HFFc6 (cell line): ENCODE measurements at places on chromosomes 12 and 14.

GRCh38 chr12:81712536-81712935, 46.6 kb downstream of the PPFIA2 start:
- no peak for DNase-seq

GRCh38 chr14:59768855-59769375, 101.7 kb downstream of the RTN1 start:
- DNase-seq, result no peak

GRCh38 chr14:86971292-86971691, 1021.7 kb downstream of the GALC start:
- DNase-seq, result no peak

DNA sequence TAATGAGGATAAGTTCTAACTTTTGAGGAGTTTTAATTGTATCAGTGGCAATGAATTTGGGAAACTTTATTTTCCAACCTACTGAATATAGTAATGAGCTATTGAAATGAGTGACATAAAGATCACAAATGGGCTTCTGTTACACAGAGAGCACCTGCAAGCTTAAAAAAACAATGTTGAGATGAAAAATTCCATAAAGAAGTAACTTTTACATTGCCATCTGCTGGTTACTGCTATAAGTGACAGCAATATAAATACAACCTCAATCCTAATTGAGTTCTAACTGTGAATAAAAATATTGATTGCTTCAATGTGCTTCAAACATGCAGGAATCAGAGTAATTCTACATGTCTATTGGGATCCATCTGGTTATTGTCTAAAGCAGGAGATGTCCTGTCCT, 14.2 kb downstream of the WIF1 start:
- peak; percentile 2 for DNase-seq

- no peak for DNase-seq
Observed at GRCh38 chr14:31395572-31396205, 24.7 kb downstream of the HEATR5A start.

DNA sequence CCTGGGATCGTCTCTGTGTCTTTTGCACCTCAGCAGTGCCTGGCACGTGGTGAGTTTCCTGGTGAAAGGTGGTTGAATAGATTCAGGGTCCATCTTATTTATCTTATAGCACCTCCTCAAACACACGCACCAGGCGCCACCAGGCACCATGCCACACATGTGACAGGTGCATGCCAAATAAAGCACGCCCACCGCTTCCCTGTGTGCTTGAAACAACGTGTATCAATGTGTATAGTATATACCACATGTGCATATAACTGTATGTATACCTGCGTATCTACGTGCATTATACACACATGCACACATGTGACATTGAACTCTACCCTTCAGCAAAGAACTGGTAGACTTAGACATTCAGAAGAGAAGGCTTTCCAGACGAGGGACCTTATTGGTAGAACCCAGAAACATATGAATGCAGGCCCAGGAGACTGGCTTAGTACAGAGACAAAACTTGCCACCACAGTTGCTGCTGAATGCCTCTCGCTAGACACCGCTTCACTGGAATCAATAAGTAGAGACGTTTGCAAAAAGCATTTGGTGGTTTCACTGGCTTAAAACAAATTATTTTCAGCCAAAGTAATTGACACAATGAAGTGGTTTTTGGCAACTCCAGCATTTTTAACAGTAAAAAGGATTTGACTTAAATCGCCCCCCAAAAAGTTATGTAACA, 10.0 kb downstream of the EML1 start:
- no peak for DNase-seq

DNA sequence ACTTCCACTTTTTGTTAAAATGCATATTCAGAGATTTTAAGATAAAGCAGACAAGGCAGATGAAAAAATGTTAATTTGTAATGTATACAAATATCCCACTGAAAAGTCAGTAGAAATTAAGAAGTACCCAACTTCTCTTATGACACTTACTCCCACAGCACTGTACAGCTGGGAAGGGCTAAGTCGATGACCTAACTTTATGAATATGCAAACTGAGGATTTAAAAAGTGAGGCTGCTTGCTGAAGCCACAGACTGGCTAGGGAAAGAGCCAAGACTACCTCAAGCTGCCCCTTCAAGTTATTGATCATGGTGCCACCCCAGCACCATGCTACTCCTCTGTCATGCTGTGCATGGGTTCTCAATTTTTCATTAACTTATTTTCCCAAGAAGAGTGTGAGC, 17.0 kb downstream of the PPM1H start:
- DNase-seq, result no peak

GRCh38 chr14:85276979-85277228, 253.0 kb upstream of the FLRT2 start:
- DNase-seq, result no peak

- DNase-seq, result no peak
Observed at GRCh38 chr12:127311720-127312364, 955.1 kb upstream of the TMEM132C start.

GRCh38 chr12:58860056-58860787, 60.1 kb downstream of the LRIG3 start:
- no peak for DNase-seq

DNA sequence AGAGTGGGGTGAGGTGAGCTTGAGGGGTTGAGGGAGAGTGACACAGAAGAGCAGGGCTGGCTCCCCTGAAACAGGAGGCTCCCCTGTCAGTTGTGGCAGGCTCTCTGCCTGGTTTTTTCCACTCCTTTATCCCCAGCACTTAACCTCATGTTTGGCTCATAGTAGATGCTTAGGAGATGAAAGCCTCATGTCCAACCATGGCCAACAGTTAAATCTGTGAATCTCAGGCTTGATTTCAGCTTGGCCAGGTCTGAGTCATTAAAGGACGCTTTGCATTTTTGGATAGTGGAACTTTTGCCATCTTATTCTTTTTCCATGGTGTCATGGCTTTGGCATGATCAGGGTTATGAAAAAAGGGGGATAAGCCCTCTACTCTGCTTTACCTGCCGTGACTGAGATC, 117.2 kb downstream of the CACNA1C start:
- peak; percentile 32 for DNase-seq

DNA sequence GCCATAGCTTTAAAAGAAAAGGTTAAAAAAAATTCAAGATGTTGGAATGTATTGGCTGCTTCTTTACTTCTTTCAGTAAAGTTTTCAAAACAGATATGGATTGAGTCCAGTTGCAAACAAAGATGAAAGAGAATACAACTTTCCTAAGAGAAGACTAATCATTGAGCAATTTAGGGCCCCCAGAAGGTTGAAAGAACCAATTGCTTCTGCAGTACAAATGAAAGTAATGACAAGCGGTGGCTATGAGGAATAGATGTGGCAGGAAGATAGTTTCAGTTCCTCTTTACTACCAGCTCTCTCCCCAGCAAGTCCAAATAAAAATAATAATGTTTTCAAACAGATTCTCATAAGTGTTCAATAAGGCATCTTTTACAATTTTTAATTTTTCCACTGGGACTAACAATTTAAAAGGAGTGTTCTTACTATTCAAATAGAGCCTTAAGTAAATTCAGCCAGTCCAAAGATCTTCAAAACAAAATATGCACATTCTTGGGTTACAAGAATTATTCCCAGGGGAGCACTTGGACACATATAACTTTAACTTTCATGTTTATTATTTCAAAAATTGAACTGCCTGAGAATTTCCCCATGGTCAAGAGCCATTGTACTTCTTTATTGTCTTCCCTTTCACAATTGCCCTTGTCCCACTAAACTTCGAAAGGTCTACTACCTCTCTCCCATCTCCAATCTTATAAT, 62.3 kb upstream of the PPP1R12A start:
- DNase-seq, result no peak

DNA sequence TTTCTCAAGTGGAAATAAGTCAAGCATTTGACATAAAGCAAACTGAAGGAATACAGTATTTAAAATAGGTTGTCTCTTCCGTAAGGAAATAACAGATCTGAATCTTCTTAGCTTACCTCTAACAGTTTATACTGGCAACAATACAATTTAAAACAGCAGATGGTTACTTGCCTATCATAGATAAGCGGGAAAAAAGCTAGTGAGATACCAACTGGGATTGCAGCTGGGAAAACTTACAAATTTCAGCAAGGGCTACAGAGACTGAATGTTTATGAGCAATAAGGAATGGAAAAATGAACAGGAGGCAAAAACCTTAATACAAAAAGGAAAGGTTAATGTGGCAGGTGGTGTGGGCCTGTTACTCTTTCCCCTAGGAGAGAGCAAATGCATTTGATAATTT, 220.0 kb downstream of the RASSF9 start:
- no peak for DNase-seq

GRCh38 chr12:78171061-78171460, 340.4 kb downstream of the NAV3 start:
- no peak for DNase-seq

GRCh38 chr14:44420226-44420625, 86.9 kb downstream of the FSCB start:
- no peak for DNase-seq

DNA sequence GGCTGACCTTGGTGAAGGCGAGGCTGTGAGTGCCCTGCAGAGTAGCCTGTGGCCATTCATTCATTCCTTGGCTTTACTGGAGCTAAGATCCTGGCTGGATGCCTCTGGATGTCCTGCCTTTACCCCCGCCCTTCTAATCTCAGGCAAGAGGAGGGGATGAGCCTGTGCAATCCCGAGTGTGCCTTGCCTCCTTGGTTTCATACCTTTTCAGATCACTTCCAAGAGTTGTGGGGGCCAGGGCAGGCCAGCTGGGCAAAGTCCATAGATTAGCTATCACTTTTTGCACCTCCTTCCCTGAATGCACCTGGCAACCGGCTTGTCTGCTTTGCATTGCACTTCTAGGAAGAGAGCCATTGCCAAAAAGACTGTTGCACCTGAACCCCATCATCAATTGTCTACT, 1.5 kb downstream of the VRTN start:
- DNase-seq, result no peak

GRCh38 chr12:7122811-7123769, 5.6 kb downstream of the RBP5 start:
- no peak for DNase-seq

- no peak for DNase-seq
Observed at GRCh38 chr12:53115112-53115890, 12.0 kb downstream of the SOAT2 start.

GRCh38 chr12:25716842-25717241, 163.8 kb upstream of the LMNTD1 start:
- no peak for DNase-seq

DNA sequence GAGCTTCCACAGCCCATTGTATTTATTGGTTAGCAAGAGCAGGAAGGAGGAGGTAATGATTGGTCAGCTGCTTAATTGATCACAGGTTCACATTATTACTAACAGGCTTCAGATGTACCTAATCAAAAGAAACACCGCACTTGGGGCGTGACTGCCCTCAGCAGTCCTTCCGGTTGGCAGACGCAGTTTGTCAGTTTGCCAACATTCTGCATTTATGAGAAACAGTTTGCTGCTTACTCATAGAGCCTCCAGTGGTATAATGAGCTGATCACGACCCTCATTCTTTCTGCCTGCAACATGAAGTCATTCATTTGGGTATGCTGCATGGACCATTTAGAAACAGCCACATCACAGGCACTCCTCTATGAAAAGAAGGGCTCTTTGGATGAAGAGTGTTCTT, 42.5 kb upstream of the PPM1H start:
- peak; percentile 56 for DNase-seq

DNA sequence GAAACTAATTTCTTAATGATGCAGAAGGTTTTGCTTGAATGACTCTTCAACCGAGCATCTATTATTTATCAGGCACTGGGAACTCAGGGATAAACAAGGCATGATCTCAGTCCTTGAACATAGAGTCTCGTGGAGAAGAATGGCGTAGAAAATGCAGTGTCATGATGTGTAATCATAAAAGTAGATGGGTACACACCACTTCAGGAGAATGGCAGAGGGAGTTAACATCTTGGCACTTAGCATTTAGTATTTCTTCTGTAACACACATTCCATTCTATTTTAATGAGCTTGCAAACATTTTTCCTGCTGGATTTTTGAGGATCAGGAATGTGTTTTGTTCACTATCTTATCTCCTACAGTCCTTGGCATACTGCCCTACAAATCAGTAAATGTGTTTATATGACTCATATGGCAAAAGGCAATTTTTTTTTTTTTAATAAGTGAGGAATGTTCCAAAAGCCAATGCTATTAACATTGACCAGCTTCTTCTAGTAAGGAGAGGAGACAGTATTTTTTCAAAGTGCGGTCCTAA, 3.8 kb downstream of the TXNRD1 start:
- peak; percentile 99 for DNase-seq

GRCh38 chr14:40218282-40218941, 786.2 kb upstream of the FBXO33 start:
- no peak for DNase-seq

- DNase-seq, result no peak
Observed at GRCh38 chr12:55698241-55698955, 9.3 kb downstream of the ITGA7 start.

DNA sequence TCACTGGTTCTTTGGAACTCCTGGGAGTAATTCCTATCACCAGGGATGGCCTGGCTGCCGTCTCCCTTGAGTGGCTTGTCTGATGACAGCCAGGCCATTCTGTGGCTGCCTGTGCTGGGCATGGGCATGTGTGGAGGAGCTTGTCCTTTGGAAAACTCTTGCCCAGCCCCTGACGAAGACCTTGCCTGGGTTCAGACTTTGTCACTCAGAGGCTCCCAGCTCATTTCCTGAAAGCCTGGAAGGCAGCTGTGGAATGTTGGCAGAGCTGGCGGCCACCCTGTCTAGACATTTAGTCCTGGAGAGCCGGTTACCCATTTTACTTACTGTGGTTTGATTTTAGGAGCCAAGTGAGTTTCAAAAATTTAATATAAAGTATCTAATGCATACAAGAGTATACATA, 34.0 kb downstream of the TUNAR start:
- DNase-seq, result no peak

GRCh38 chr12:127126260-127126628, 1140.7 kb upstream of the TMEM132C start:
- no peak for DNase-seq

GRCh38 chr14:59301354-59301753, 112.9 kb downstream of the DAAM1 start:
- no peak for DNase-seq

DNA sequence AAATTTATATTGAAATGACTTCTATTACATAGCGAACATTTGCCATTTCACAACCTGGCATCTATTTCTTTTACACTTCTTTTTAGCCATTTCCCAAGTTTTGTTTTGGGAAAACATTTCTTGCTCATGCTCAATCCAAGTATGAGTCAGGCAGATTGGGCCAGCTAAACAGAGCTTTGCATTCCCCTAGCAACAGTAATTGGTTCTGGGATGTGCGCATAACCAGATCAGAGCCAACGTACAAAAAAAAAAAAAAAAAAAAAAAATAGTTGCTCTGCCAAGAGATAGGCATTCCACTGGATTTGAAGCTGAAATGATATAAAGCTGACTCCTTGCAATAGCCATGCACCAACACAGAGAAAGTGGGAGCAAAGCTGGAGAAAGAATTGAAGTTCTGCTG, 37.5 kb downstream of the PLCZ1 start:
- peak; percentile 94 for DNase-seq

- DNase-seq, result no peak
Observed at GRCh38 chr12:94663702-94664101, 13.3 kb upstream of the TMCC3 start.
